ENCODE measurements at places on chromosomes 2 and 18.

GRCh38 chr2:46530639-46531038 is 51.3 kb downstream of the TMEM247 start:
- DNase-seq: no peak

DNA sequence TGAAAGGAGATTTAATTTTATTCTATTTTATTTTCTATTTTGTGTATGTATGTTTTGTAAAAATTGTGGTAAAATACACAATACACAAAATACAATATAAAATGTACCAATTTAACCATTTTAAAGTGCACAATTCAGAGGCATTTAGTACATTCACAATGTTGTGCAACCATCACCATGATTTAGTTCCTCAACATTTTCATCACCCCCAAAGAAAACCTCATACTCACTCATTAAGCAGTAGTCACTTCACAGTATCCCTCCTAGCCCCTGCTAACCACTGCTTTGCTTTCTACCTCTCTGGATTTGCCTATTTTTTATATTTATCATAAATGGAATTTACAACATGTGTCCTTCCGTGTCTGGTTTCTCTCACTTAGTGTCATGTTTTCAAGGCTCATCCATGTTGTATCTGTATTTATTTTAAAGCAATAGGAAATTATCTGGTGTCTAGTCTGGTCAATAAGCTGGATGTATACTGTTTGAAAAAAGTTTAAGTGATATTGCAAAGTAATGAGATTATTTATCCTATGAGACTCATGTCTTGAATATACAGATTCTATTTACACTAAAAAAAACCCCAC is 77.9 kb upstream of the GLS start:
- DNase-seq: no peak

DNA sequence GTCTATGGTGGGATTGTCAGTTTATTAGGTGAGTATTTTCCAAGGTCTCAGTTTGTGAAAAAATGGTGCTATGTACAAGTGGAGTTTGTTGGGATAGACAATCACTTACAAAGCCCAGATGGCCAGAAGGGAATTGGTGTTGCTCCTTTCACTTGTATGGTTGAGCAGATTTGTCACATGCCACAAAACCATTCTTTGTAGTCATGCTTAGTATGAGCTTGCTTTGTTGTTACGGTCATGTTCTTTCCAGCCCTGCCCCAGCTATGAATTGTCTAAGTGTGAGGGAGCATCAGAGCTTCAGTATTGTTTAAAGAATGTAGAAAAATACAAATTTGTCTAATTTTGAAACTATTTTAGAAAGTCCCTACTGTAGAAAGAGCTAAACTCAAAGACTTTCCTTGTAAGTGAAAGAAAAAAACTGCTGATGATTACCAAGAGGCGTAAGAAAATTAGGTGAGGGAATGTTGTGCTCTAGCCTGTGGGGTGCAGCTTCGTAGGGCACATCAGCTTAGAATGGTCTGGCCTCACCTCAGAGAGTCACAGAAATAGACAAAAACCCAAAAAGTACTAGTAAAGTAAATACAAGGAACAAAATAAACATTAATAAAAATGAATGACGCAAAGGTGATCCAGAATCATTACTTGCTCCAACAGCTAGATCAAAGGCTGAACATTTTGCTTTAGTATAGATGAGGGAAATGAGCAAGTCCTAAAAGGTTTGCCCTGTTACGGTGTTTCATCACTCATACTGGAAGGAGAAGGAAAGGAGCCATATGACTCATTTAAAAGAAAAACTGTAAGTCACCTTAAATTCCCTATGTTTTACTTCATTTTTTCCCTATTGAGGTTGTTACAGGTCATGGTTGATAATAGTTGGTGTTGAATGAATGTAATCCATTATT is 9.2 kb downstream of the TGIF1 start:
- no peak for DNase-seq

- no peak for DNase-seq
Observed at GRCh38 chr2:75466708-75467311, 93.9 kb downstream of the EVA1A start.

DNA sequence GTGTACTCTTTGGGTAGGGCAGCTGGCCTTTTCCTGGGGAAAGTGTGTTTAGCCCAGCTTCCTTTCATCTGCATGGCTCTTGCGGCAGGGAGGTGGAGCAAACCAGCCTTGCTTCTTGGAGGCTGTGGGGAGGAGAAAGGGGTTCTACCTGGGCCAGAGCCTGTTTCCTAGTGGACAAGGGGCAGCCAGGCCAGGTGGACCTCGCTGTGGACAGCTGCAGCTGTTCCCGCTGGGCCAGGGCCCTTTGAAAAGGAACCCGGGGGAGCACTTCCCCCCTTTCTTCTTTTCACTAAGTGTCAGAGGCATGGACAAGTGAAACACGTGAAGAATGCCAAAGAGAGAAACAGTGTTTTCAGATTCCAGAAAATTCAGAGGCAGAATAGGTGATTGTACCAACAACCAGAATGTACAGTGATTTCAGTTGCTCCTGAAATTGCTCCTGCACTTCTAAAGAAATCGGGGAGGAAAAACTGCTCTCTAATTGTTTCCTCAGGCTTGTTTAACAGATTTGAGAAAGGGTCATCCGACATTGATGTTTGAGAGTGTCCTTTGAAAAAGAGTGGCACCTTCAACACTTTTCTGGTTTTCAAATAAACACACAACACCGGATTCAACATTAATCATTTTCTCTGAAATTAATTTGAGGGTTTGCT is 3.9 kb downstream of the GLI2 start:
- DNase-seq: no peak

DNA sequence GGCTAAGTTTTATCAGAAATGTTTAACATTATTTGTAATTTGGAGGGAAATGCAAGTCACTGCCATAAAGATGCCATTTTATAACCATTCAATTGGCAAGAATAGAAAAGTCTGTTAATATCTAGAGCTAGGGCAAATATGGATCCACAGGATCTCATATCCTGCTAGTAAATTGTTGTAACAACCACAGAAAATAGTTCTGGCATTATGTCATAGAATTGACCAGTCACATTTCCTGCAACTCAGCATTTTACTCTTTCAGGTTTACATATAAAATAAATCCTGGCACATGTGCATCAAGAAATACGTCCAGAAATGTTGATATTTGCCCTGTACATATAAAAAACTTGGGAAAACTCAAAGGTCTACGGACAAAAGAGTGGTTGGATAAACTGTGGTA is 32.9 kb downstream of the OSBPL6 start:
- DNase-seq: no peak

DNA sequence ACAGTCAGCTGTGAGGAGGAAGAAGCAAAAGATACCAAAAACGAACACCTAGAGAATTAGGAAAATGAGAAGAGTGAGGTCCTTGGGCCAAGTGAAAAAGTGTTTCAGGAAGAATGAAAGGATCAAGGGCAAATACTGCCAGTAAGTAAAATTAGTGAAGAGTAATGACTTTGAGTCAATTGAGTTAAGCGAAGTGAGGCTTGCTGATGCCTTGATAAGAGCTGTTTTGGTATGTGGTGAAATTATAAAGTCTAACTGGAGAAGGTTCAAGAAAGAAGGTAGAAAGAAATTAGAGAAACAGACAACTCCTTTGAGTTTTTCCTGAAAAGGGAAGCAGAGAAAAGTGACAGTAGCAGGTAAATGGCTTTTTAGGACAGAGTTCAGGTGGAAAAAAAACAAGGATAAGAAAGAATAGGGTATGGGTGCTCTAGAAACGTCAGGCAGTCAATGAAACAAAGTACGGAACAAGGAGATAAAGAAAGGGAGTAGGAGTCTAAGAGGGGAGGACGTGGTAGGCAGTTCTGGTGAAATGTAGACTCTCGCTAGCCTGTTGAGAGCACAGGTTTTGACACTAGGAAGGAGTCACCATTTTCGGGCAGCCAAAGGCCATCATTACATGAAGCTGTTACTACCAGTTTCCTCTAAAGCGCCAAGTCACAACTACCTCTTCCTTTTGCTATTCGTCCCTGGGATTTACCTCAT is 42.9 kb downstream of the SMC6 start:
- DNase-seq: no peak

- DNase-seq: no peak
Observed at GRCh38 chr2:179917272-179917671, 55.9 kb upstream of the ZNF385B start.

DNA sequence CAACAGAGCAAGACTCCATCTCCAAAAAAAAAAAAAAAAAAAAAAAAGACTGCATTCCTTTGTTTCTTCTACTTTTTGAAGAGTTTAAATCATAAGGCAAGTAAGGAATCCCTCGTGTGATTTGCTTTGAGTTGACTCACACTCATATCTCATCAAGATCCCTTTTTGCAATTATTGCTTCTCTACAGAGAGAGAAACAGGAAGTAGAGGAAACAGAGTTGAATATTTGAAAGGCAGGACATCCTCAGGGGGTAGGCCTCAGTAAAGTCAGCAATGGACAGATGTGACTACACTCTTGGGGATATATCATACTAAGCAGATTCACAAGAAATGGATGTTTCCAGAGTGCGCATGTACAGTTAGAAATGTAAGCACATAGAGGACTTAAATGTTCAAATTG is 11.2 kb upstream of the EFR3B start:
- no peak for DNase-seq

DNA sequence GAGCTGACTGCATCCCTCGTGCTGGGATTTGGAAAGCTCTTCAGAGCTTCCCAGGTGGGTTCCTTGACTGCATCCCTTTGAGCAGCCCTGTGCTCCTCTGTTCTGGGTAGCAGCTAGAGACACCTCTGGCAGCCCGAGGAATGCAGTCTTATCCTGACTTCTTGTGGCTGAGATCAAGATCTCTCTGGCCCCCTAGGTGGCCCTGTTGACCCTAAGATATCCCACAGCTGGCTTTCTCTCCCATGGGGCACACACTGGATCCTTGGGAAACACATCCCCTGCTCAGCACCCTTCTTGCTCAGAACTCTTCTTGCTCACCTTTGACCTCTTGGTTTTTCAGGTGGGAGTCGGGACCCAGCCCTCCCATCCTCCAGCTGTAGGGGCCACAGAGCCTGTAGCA is 237.2 kb downstream of the TSN start:
- DNase-seq: no peak

DNA sequence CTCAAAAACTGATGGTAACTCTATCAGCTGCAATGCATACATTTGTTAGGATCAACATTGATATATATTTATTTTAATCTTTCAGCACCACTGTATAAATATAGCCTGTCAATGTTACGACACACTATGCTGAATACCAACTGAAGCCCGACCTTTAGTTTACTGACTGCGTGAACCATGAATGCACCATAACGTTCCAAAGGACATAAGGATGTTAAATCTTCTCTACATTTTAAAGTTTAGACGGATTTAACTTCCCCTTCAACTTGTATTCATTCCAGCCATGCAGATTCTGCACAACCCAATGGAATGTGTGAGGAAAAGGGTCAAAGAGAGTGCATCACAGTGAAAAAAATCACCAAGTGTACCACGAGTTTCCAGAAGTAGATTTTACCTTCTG is 489.5 kb downstream of the IRS1 start:
- DNase-seq: no peak

- DNase-seq: no peak
Observed at GRCh38 chr2:119349289-119349688, 17.3 kb downstream of the C2orf76 start.

DNA sequence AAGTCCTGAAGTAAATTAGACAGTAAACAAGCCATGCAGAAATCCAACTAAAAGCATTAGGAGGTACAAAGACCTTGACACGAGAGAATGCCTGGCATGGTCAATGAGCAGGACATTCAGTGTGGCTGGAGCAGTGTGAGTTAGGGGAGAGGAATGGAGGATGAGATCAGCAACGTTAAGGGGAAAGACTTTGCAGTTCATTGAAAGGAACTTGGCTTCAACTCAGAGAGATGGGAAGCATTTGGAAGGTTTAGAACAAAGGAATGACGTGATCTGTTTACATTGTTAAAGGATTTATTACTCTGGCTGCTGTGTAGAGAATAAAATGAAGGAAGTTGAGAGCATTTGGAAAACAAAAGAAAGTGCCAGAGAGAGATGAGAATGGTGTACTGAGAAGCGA is 621.3 kb downstream of the XIRP2 start:
- DNase-seq: no peak

GRCh38 chr2:16253291-16253690 is 312.9 kb downstream of the MYCN start:
- DNase-seq: no peak

DNA sequence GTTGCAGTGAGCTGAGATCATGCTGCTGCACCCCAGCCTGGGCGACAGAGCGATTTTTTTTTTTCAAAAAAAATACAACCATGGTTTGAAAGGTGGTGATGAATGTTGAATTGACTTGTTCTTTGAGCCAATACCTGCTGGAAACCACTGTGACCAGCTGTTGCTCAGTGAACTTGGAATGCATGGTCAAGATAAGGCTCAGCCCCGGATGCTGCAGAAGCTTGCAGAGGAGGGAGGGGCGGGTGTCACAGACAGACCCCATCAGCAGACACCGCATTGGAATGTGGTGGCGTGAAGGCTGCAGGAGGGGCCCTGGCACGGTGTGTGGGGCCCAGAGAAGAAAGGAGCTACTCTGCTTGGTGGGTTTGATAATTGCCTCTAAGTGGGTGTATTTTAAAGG is 91.6 kb downstream of the ITGB1BP1 start:
- DNase-seq: no peak

DNA sequence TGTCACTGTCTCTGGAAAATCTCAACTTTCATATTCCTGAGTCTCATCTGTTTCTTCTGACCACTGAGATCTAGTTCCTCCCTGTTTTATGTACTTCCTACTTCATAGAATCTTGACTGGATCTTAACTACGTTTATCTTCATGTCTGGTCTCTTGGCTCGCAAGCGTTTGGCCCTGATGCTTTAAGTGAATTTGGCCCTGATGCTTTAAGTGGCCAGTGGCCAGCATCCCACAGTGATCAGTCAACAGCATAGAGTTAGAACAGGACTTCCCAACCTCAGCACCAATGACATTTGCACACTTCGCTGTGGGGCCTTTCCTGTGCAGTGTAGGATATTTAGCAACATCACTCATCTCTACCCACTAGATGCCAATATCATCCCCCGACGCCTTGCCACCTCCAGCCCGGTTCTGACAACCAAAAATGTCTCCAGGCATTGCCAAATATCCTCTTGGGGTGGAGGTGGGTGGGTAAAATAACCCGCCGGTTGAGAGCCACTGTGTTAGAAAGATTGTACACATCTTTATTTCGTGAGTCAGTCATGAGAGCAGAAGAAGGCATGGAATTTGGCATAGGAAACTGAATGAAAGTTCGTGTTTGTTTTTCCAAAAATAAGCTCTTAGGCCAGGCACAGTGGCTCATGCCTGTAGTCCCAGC is 12.2 kb downstream of the TM4SF20 start:
- DNase-seq: no peak

- no peak for DNase-seq
Observed at GRCh38 chr2:128686881-128687555, 368.4 kb upstream of the HS6ST1 start.

- DNase-seq: no peak
Observed at GRCh38 chr2:127640082-127641072, 5.6 kb upstream of the GPR17 start.

Measured in activated T-helper 1 cell treated with anti-CD3 and anti-CD28 coated beads, Interleukin-2, amount 50 U/mL, for 16 hours (primary cell).